ENCODE measurements at places on chromosomes 4 and X. TPM values are rescaled to one million over a fixed set of nuclear protein-coding genes. Genes with fewer than 3 reads are reported as not detected.

GRCh38 chr4:56197387-56197786 is 189.9 kb downstream of the AASDH start:
- DNase-seq = no peak

GRCh38 chr4:6584865-6585264 is 9.9 kb downstream of the MAN2B2 start:
- no peak for DNase-seq

The SNCA gene
- polyA plus RNA-seq = 44.3 TPM

GRCh38 chr4:38614231-38614630 is 49.8 kb upstream of the KLF3 start:
- no peak for DNase-seq

Measured in renal cortex interstitium (tissue), 15 donors.